WTC11 (cell line): ENCODE measurements at places on chromosomes 2 and 18. TPM values are rescaled to one million over a fixed set of nuclear protein-coding genes. Genes with fewer than 3 reads are reported as not detected.

DNA sequence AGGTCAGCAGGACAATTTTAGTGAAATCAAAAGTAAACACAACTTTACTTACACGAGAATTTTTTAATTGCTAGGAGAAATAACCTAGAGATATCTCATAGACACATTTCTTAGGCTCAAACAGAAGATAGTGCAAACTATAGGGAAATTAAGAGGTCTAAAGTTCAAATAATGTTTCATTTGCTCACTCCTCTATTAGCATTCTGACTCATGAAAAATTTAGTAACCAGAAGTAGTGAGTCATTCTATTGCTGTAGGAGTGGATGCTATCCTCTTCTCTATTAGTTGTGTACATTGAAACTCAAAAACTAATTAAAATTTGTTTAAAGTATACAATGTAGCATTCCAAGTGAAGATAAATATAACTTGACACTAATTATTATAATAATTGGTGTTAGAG lies 908.3 kb upstream of the TMEFF2 start:
- no peak for DNase-seq

DNA sequence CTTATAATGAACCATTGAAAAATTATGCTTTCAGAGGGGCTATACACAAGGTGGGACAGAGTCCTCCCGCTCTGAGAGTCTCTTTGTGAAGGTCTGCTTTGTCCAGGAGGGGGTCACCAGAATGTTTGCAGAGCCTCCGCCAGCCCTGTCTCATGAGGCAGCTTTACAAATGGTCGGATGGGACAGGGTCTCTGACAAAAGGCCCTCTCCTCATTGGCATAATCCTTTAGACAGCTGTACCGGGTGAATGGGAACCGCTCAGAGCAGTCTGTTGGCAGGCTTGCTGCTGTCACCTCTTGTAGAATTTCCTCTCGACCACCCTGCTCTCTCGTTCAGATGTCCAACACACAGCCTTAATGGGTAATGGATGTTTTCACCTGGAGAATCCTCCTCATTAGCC lies 40.2 kb upstream of the TGIF1 start:
- DNase-seq: no peak

The AKAIN1 gene
- total RNA-seq: not detected in 3 replicates

- no peak for DNase-seq
Observed at GRCh38 chr2:54704688-54705605, 18.5 kb upstream of the EML6 start.

DNA sequence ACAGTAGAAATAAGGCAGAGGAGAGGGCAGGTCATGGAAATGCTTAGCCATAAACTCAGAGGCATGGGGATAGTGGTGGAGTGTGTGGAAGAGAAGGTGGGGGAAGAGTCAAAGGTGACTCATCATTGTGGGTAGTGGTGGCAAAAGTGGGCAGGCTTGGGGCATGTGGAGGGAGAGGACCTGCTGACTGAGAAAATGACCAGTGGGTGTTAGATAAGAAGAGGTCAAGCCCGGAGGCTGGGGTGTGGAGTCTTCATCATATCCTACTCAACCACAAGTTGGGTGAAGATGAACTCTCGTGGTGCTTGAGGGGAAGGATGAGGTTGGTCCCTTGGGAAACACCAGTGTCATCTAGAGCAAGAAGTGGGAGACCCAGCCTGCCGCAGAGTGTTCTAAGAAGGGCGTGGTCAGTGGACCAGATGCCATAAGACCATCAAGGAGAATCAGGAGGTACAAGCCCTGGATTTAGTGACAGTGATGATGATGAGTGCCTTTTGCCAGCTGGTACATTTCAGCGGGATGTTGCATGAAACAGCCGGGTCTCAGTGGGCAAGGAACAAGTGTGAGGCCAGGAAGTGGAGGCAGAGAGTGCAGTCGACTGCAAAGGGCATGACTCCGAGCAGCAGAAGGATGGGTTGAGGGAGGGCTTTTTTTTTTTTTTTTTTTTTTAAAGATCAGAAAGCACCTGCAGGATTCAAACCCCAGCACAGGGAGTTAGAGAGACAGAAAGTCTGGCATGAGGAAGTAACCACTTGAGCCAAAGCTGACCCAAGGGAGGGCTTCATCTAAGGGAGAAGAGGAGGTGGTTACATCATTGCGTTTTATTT lies 122.6 kb upstream of the SPRED2 start:
- no peak for DNase-seq

The IL37 gene
- 0.30 to 0.48 TPM in 2 of 3 replicates, not detected in the other for total RNA-seq

- no peak for DNase-seq
Observed at GRCh38 chr18:24378598-24378997, 19.0 kb downstream of the OSBPL1A start.
